ENCODE measurements at places on chromosomes 2 and 18. TPM values are rescaled to one million over a fixed set of nuclear protein-coding genes. Genes with fewer than 3 reads are reported as not detected.

DNA sequence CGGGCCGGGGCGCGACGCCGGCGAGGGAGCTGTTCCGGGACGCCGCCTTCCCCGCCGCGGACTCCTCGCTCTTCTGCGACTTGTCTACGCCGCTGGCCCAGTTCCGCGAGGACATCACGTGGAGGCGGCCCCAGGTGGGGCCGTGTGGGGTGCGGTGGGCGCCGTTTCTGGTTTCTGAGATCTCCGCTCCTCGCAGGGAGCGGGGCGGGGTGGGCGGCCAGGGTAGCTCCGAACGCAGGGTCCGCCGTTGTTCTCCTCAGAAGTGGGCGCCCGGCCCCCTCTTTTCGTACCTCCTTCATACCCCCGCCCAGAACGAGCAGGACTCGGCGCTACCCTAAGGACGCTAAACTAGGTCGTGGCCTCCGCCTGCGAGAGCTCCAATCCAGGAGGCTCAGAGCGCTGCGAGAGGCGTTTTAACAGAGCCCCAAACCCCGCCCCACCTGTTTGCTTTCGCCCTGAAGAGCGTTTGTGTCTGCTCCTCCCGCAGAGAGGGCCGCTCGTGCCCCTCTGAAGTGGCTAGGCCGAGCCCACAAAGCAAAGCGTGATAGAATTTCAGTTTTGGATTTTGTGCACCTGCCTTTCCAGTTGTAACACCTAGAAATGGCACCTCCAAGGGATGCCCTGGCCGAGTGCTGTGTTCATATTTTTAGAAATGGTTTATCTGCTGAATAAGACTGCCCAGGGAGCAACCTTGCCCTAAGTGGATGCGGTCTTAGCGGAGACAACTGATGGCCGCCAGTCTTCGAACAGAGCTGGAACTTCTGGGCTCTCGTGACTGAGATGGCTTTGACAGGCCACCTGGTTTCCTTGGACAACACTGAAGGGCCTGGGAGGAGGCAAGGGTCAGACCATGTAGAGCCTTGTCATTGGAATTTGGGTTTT lies 626 bp downstream of the CAPN10 start:
- no peak for DNase-seq

DNA sequence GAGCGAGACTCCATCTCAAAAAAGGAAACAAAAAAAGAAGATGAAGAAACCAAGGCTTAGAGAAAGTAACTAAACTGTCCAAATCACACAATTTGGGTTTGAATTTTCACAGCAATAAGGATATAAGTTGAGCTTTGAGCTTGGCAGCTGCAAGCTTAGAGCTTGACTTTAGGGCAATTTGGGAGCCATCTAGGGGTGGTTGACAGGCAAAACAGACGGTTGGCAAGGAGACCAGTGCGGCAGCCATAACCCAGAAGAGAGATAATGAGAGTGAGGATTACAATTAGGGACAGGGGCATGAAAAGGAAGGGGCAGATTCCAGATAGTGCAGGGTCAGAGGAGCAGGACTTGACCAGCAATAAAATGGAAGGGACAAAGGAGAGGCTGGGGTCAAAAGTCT lies 382.2 kb upstream of the HNRNPA3 start:
- no peak for DNase-seq

Gene IL18RAP
- total RNA-seq, result 13.8 TPM

GRCh38 chr2:120793682-120794403 lies 58.2 kb downstream of the GLI2 start:
- no peak for DNase-seq

DNA sequence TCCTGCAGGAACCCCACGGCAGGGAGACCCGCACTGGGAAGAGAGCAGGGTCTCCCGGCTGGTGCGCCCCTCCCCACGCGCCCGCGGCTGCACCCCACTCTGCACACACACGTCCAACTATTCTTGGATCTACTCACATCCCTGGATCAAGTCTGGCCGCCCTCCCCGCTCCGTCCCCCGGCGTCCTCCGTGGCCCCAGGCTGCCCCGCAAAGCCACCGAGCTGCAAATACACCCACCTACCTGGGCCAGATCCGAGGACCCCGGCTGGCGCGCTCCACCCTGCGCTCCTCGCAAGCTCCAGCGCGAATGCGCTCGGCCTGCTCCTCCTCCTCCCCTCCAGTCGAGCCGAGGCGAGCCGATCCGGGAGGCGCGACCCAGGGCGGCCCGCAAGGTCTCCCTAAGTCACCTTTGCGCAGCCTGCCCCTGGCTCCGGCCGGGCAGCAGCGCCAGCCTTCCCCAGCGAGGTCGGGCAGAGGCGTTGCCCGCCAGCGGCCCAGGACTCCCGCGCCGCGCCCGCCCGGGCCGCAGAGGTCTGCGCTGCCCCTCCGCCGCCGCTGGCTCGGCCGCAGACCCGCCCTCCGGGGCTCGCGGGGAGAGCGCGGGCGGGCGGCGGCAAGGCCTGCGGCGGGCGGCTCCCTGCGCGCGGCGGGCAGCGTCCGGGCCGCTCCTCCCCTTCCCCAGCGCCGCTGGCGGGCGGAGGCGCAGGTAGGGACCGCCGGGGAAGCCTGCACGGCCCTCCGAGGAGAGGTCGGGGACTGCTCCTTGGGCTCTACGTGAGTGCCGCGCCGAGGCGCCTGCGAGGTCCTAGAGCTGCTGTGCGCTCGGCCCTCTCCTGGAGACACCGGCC lies 126.0 kb downstream of the OSBPL1A start:
- peak; percentile 94 for DNase-seq

Gene SLC4A5
- total RNA-seq, result 2.0 TPM

DNA sequence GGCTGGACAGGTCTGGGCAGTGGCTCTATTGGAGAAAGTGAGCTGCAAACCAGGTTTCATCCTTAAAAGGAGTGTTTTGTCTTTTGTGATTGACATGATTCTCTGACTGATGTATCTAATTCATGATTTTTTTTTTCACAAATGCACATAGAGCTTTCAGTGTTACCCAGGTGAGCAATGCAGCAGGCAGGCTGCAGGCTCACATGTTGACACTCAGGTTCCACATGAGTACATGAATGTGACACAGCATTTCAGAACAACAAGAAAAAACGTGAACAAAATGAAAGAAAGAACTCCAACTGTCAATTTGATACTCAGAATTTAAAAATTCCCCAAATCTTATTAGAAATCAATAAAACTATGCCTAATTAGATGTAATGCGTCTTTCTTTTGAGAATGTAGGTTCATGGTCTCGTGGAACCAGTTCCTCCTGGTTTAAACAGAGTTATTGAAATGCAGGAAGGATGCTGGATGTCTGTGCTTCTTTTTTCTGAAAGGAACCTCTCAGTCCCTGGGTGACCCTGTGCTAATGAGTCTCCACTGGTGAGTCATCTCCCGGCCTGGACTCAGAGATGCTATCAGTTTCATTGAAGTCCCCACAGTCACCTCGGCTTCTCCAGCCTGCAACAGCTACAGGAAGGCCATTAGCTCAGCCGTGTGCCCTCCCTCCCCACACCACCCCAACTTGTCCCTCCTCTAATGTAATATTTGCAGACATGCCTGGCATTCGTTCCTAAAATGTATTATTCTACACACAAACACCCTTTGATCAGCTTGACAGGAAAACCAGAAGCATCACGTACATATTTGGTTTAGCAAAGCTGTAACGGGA lies 430.4 kb downstream of the LPIN1 start:
- no peak for DNase-seq

Gene ARHGAP15
- 11.6 TPM for total RNA-seq

Gene RUFY4
- 0.42 TPM for total RNA-seq

GRCh38 chr2:180823546-180824141 lies 156.8 kb upstream of the UBE2E3 start:
- DNase-seq, result no peak

- no peak for DNase-seq
Observed at GRCh38 chr2:138219961-138220360, 255.7 kb downstream of the HNMT start.
